ENCODE measurements at places on chromosomes 7 and 10. TPM values are rescaled to one million over a fixed set of nuclear protein-coding genes. Genes with fewer than 3 reads are reported as not detected.

GRCh38 chr7:37380831-37381230 is 67.8 kb downstream of the ELMO1 start:
- no peak for DNase-seq

FLNC gene
- total RNA-seq, result 905 TPM

- DNase-seq, result peak; percentile 84
Measured at GRCh38 chr7:101814081-101814990, 3.1 kb upstream of the CUX1 start.

GBX1 gene
- total RNA-seq, result 2.4 TPM

- DNase-seq, result no peak
Measured at GRCh38 chr10:18418541-18419215, 232.7 kb downstream of the NSUN6 start.

DNA sequence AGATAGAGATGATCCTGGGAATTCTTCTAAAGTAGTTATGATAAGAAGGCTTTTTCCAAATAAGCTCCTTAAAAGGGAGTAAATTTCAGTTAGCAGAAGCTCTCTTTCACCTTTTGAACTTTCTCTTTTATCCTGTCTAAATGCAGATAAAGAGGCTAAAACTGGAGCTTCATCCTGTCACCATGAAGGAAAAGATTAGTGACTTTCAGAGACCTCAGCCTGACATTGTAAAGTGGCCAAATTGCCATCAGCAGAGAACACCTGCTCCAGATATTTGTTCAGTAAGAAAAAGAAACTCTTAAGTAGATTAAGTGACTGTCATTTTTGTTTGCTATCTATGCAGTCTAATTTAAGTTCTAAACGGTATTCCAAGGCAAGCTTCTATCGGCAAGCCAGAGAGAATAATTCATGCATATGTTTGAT is 18.3 kb downstream of the VWDE start:
- no peak for DNase-seq

ANKRD61 gene
- not detected for total RNA-seq

DNA sequence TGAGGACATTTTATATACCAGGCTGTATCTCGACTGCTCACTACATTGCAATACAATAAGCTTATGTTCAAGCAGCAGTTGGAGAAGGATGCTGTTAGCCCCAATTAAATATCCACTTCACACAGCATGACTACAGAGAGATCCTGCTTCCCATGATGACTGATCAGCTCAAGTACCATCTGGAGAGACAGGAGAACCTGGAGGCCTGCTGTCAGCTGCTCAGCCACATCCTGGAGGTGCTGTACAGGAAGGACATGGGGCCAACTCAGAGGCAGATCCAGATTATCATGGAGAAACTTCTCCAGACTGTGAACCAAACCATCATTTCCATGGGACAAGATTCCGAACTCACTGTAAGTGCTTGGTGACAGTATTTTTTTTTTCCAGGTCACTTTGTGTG is 22.5 kb downstream of the RNF133 start:
- no peak for DNase-seq

DNA sequence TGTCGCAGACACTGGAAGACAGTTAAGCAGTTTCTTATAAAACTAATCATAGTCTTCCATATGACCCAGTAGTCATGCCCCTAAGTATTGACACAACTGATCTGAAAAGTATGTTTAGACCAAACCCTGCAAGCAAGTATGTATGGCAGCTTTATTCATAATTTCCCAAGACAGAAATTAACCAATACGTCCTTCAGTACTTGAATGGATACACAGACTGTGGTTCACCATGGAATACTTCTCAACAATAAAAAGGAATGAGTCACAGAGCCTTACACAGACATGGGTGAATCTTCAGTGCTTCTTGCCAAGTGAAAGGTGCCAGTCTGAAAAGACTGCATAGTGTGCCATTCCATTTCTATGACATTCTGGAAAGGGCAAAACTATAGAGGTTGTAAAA is 50.2 kb upstream of the AKR1E2 start:
- no peak for DNase-seq

- no peak for DNase-seq
Measured at GRCh38 chr7:96495751-96496216, 173.9 kb upstream of the SLC25A13 start.

FGFR2 gene
- total RNA-seq, result 0.70 TPM

DNA sequence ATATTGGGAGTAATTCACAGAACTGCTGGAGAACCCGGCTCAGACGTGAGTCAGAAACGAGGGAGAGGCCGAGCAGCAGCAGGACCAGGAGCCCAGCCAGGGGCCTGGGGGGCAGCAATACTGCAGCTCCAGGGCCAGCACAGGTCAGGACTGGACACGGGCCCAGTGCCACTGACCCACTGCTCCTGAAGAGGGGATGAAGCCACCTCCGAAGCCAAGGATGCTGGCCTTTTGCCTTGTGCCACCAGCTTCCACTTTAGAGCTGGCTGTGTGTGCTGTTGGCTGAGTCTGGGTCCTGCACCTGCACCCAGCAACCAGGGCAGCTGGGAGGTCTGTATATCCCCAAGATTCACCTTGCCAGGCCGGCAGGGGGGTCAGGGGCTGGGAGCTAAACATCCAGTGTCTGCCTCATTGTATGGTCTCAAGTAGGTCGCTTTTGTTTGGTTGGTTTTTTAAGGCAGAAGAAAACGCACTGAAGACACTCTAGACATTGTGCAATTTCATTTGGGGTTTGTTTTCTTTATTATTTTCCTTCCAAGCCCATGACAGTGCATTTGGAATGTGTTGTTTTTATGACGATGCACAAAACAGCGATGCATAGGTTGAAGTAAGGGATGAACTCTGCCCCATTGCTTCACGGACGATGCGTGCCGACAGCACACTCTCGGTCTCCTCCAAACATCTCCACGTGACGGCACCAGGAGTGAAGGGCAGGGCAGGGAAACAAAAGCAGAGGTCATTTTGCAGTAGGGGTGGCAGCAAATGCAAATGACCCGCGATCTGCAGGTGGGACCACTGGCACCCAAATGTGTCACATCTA is 27.7 kb upstream of the INSIG1 start:
- DNase-seq, result no peak

- DNase-seq, result no peak
Measured at GRCh38 chr7:99008921-99009530, 130.7 kb downstream of the TRRAP start.

- DNase-seq, result no peak
Measured at GRCh38 chr10:131174651-131175540, 136.6 kb downstream of the TCERG1L start.

DNA sequence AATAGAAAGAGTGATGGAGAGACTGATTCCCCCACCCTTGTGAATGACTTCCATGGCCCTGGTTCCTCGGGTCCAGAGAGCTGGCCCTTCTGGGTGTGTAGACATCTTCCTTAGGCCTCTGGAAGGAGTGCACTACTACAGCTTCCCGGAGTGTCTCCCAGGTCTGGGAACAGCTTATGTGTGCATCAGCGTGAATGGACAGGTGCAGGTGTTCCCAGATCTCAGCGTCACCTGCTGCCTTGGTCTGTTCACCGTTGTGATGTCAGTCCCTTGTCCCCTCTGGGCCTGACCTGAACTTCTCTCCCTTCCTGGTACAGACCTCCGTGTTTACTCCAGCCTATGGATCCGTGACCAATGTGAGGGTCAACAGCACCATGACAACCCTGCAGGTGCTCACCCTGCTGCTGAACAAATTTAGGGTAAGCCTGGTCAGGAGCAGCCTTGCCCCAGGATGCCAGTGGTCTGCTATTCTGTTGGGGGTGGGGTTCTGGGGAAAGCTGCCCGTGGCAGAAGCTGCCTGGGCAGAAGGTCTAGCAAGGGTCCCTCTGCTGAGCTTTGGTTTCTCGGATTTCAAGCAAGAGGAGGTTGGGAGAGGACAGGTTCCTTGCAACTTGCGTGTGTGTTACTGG is 10.5 kb upstream of the DEPP1 start:
- peak; percentile 50 for DNase-seq
